ENCODE measurements at places on chromosomes 5 and 9. TPM values are rescaled to one million over a fixed set of nuclear protein-coding genes. Genes with fewer than 3 reads are reported as not detected.
A peak's percentile ranks its signal among the peaks of the same experiment; 100 is the strongest.

PIP5KL1 gene
- 0.94 TPM for total RNA-seq

IER5L gene
- 1.5 TPM for total RNA-seq

OR1Q1 gene
- total RNA-seq = not detected

GARIN3 gene
- total RNA-seq = 1.4 TPM

DNA sequence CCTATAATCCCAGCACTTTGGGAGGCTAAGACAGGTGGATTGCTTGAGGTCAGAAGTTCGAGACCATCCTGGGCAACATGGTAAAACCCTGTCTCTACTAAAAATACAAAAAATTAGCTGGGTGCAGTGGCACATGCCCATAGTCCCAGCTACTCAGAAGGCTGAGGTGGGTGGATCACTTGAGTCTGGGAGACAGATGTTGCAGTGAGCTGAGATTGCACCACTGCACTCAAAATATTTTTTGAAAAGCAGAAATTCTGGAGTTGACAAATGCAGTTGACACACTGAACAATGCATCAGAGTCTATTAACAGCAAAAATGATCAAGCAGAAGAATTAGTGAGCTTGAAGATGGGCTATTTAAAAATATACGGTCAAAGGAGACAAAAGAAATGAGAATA, 35.5 kb downstream of the NDUFAF2 start:
- peaks cover 29% of the 10 kb centered on the region for H3K36me3 ChIP-seq
- no peaks in the 10 kb centered on the region for H3K4me1 ChIP-seq
- no peak for DNase-seq
- H3K27me3 ChIP-seq = no peaks in the 10 kb centered on the region
- no peak overlapping the region for H3K27ac ChIP-seq
- H3K4me3 ChIP-seq = no peak overlapping the region

DNA sequence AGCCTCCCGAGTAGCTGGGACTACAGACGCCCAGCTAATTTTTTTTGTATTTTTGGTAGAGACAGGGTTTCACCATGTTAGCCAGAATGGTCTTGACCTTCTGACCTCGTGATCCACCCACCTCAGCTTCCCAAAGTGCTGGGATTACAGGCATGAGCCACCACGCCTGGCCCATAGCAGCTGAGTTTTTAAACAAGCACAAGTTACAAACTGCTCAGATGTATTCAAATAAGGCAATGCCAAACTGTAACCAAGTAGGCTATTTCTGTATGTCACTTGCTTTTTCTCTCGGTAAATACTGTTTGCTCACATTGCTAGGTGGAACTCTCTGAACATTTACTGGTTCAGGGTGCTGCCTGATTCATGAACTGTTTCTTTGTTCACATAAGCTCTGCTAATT, 799.3 kb upstream of the NUDT12 start:
- H3K27ac ChIP-seq = no peak overlapping the region
- DNase-seq = no peak
- no peaks in the 10 kb centered on the region for H3K36me3 ChIP-seq
- no peaks in the 10 kb centered on the region for H3K4me1 ChIP-seq
- no peak overlapping the region for H3K4me3 ChIP-seq
- H3K27me3 ChIP-seq = no peaks in the 10 kb centered on the region

- no peaks in the 10 kb centered on the region for H3K36me3 ChIP-seq
- no peak for DNase-seq
- no peaks in the 10 kb centered on the region for H3K4me1 ChIP-seq
- no peak overlapping the region for H3K4me3 ChIP-seq
- no peak overlapping the region for H3K27ac ChIP-seq
- no peaks in the 10 kb centered on the region for H3K27me3 ChIP-seq
Observed at GRCh38 chr9:106421772-106422171, 441.2 kb upstream of the ZNF462 start.

DNA sequence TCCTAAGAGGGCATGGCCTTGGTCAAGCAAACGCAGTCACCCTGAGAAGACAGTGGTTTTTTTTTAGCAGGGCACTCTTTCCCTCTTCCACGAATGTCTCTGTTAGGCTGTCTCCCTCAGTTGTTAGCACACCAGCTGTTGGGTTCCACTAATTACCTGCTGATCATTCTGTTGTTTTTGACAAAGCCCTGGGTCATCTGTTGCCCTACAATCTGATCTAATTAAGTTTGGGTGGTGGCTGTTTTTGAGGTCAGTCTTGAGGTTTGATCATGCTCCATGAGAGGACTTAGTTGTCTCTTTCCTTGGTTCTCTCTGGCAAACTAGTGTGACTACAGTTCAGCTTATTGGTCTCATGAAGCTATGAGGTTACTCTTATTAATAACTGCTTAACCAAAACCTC, 5.0 kb upstream of the PTPDC1 start:
- H3K4me3 ChIP-seq = no peak overlapping the region
- no peaks in the 10 kb centered on the region for H3K27me3 ChIP-seq
- no peaks in the 10 kb centered on the region for H3K4me1 ChIP-seq
- no peak overlapping the region for H3K27ac ChIP-seq

GRCh38 chr5:75037106-75037505, 15.3 kb downstream of the GCNT4 start:
- H3K4me3 ChIP-seq = no peak overlapping the region
- H3K27ac ChIP-seq = no peak overlapping the region
- peak; percentile 55 for DNase-seq

DNA sequence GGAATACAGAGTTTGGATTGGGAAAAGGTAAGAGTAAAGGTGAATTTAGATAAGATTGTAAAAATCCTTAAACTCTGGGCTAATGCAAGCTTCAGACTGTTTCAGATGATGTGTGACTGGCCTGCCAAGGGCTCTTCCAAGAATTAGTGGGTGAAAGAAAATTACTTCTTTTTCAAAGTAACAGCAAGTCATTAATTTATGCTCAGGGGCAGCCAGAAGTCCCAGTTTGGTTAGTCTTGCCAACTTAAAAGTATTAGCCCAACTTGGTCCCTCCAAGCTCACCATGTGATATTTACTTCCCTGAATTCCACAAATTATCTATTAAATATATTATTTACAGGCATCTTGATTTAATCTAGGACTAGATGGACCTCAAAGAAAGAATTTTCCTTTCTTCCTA, 947.8 kb downstream of the NR2F1-AS1 start:
- H3K4me1 ChIP-seq = no peaks in the 10 kb centered on the region
- H3K4me3 ChIP-seq = no peak overlapping the region
- no peak overlapping the region for H3K27ac ChIP-seq
- DNase-seq = no peak
- no peaks in the 10 kb centered on the region for H3K27me3 ChIP-seq

TEX48 gene
- 1.2 TPM for total RNA-seq

DNA sequence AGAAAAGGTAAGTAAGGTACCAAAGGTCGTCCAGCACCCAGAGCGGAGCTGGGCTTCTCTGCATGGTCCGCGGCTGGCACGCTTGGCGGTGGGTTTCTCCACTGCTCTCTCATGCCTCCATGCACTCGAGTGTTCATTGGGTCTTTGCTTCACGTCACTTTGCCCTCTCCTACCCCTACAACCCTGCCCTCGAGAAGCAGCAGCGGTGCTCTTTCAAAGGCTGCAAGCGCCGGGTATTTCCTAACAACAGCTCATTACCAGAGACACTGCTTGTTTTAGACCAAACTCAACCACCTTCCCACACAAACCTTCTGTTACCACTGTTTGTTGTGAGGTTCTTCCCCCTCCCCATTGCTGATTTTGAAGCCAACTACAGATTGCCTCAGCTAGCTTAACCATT, 21.5 kb upstream of the ZBTB34 start:
- no peaks in the 10 kb centered on the region for H3K27me3 ChIP-seq
- no peak overlapping the region for H3K27ac ChIP-seq
- peak; percentile 34 for DNase-seq
- peaks cover 39% of the 10 kb centered on the region for H3K4me1 ChIP-seq
- peaks cover 22% of the 10 kb centered on the region for H3K36me3 ChIP-seq

DNA sequence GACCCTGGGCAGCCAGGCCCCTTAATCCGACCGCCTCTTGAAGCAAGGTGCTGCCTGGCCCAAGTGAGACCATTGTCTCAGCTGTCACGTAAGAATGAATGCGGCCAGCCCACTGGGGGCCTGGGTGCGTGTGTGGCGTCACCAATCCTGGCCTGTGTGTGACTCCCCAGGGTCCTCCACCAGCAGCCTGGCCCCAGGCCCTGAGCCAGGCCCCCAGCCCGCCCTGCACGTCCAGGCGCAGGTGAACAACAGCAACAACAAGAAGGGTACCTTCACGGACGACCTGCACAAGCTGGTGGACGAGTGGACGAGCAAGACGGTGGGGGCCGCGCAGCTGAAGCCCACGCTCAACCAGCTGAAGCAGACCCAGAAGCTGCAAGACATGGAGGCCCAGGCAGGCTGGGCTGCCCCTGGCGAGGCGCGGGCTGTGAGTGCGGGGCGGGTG, 124.2 kb downstream of the WNK2 start:
- no peak overlapping the region for H3K4me3 ChIP-seq
- H3K4me1 ChIP-seq = no peaks in the 10 kb centered on the region
- H3K27me3 ChIP-seq = peaks cover 1% of the 10 kb centered on the region
- H3K27ac ChIP-seq = no peak overlapping the region
- peak; percentile 3 for DNase-seq

GRCh38 chr5:9667906-9668305, 37.8 kb upstream of the TAS2R1 start:
- peaks cover 2% of the 10 kb centered on the region for H3K27me3 ChIP-seq
- DNase-seq = no peak
- H3K36me3 ChIP-seq = no peaks in the 10 kb centered on the region
- H3K27ac ChIP-seq = no peak overlapping the region
- no peaks in the 10 kb centered on the region for H3K4me1 ChIP-seq

DNA sequence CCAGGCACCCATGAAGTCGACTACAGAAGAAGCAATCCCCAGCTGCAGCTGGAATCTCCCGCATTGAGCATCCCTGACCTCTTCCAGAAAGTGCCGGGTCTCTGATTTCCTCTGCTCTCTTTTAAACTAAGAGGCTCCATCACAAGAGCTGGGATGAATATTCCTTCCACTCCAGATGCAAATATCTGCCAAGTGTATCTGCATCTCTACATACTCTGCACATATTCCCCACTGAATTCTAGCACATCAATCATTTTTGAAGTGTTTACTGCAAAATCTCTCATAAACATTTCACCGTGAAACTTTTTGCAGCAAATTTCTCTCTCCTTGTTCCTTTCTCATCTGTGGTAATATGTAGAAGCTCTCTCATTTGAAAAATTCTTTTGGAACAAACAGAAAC, 161.5 kb downstream of the GABRB2 start:
- no peaks in the 10 kb centered on the region for H3K36me3 ChIP-seq
- no peak for DNase-seq
- H3K27ac ChIP-seq = no peak overlapping the region
- H3K4me3 ChIP-seq = no peak overlapping the region
- H3K27me3 ChIP-seq = no peaks in the 10 kb centered on the region
- H3K4me1 ChIP-seq = no peaks in the 10 kb centered on the region

- no peak overlapping the region for H3K27ac ChIP-seq
- no peak for DNase-seq
- no peak overlapping the region for H3K4me3 ChIP-seq
- H3K27me3 ChIP-seq = no peaks in the 10 kb centered on the region
- H3K36me3 ChIP-seq = no peaks in the 10 kb centered on the region
Observed at GRCh38 chr5:13955896-13956295, 11.4 kb upstream of the DNAH5 start.

GRCh38 chr9:71643330-71643729, 125.0 kb downstream of the CEMIP2 start:
- no peaks in the 10 kb centered on the region for H3K36me3 ChIP-seq
- H3K4me3 ChIP-seq = no peak overlapping the region
- DNase-seq = no peak
- peaks cover 1% of the 10 kb centered on the region for H3K27me3 ChIP-seq
- peaks cover 35% of the 10 kb centered on the region for H3K4me1 ChIP-seq

HAVCR2 gene
- 24.3 TPM for total RNA-seq

- H3K27ac ChIP-seq = no peak overlapping the region
- H3K27me3 ChIP-seq = no peaks in the 10 kb centered on the region
- no peak for DNase-seq
- no peaks in the 10 kb centered on the region for H3K4me1 ChIP-seq
- H3K36me3 ChIP-seq = no peaks in the 10 kb centered on the region
- H3K4me3 ChIP-seq = no peak overlapping the region
Observed at GRCh38 chr5:143244990-143245389, 158.5 kb downstream of the NR3C1 start.

DNA sequence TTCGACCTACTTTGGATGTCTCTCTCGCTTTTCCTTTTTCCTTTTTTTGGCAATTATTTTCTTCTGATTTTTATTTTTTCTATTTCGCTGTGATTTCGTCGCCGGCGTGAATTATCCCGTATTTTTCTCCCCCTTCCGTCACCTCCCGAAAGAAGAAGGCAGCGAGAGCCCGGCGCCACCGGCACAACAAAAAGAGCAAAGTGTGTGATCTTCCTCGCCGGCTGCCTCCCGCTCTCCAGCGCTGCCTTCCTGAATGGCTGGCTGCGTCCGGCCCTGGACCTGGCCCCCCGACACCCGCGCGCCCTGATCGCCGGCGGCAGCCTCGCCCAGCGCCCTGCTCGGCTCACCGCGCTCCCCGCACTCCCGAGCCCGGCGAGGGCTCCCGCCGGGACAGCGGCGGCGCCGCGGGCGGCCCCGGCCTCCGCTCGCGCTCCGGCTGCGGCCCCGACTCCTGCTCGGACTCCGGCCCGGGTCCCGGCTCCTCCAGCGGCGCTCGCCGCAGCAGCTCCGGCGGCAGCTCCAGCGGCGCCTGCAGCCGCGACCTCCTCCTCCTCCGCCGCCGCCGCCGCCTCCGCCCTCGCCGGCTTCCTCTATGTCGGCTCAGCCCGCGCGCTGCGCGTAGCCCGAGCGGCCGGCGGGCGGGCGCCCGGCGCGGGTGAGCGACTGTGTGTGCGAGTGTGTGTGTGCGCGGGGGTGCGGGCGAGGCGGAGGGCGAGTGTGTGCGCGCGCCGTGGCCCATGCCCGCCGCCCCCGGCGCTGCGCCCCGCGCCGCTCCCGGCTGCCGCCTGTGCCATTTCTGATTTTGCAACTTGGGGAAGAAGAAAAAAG, 960 bp downstream of the NR2F1 start:
- peaks cover 35% of the 10 kb centered on the region for H3K4me1 ChIP-seq
- H3K36me3 ChIP-seq = peaks cover 13% of the 10 kb centered on the region
- peaks cover 42% of the 10 kb centered on the region for H3K27me3 ChIP-seq

- DNase-seq = peak; percentile 26
- peaks cover 4% of the 10 kb centered on the region for H3K36me3 ChIP-seq
- peak overlapping the region; percentile 74 for H3K27ac ChIP-seq
- H3K27me3 ChIP-seq = no peaks in the 10 kb centered on the region
- peak overlapping the region; percentile 17 for H3K4me3 ChIP-seq
Observed at GRCh38 chr5:62256161-62257019, 49.6 kb upstream of the KIF2A start.

- H3K36me3 ChIP-seq = peaks cover 11% of the 10 kb centered on the region
- DNase-seq = no peak
- no peaks in the 10 kb centered on the region for H3K27me3 ChIP-seq
- H3K4me3 ChIP-seq = no peak overlapping the region
- H3K4me1 ChIP-seq = no peaks in the 10 kb centered on the region
Observed at GRCh38 chr9:136831002-136831719, 11.1 kb upstream of the AJM1 start.

PIP5K1B gene
- 1.6 TPM for total RNA-seq

DNA sequence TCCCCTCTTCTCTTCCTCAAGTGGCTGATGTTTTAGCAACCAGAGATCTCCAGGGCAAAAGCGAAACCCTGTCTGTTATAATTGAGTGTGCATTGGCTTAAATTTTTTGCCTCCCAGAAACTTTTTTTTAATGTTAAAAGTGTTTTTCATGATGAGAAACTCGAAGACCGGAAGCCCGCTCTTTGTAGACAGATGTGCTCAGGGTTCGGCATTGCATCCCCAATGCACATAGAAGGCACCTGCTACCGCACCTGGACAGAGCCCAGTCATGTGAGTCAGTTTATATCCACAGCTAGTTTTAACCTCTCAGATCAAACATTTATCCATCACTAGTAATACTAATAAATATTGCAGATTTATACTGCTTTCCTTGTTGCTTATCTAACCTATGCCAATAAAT, 19.5 kb upstream of the NADK2 start:
- no peaks in the 10 kb centered on the region for H3K4me1 ChIP-seq
- no peak for DNase-seq
- no peak overlapping the region for H3K4me3 ChIP-seq
- H3K27ac ChIP-seq = no peak overlapping the region
- no peaks in the 10 kb centered on the region for H3K36me3 ChIP-seq

All from activated CD4-positive, alpha-beta memory T cell treated with anti-CD3 and anti-CD28 coated beads for 36 hours (primary cell).